Stimulated activated CD8-positive, alpha-beta memory T cell treated with anti-CD3 and anti-CD28 coated beads, Interleukin-4, amount 100 ng/mL, for 1 hour (primary cell): ENCODE measurements at places on chromosomes 1 and 21.

DNA sequence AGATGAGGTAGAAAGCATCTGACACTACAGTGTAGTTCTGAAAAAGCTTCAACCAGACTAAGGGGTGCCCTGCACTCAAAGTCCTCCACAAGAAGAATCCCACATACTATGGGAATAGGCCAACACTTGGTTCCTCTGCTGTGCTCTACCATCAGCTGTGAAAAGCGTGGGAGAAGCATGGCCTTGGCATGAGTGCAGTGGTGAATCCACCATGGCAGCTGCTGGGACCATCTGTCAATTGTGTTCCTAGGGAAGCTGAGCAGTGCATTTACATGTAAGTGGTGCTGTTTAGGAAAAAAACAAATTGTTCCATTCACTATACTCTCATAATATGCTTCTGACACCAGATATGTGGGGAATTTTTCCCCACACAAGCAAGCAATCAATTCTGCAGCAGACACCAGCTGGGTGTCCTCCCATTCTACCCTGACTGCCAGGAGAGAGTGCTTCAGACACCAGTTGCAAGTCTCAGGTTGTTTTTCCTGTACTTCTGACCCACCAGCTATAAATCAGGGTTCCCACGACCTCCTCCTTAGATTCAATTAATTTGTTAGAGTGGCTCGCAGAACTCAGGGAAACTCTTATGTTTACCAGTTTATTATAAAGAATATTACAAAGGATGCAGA lies 230.8 kb upstream of the CHRM3 start:
- no peak for DNase-seq

GRCh38 chr1:155513300-155513916 lies 49.2 kb downstream of the ASH1L start:
- no peak for DNase-seq

DNA sequence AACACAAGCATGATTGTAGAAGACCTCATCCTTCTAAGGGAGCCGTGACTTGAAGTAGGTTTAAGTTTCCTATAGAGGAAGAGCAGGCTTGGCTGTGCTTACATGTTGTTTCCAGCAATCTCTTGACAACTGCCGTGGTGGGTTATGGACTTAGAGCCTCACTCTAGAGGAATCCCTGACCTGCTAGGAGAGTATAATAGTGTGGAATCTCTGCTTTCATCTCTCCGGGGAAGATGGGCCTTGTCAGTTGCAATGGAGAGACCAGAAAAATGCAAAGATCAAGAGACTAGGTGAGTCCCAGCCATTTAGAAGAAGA lies 137.6 kb downstream of the MIS18A start:
- no peak for DNase-seq

DNA sequence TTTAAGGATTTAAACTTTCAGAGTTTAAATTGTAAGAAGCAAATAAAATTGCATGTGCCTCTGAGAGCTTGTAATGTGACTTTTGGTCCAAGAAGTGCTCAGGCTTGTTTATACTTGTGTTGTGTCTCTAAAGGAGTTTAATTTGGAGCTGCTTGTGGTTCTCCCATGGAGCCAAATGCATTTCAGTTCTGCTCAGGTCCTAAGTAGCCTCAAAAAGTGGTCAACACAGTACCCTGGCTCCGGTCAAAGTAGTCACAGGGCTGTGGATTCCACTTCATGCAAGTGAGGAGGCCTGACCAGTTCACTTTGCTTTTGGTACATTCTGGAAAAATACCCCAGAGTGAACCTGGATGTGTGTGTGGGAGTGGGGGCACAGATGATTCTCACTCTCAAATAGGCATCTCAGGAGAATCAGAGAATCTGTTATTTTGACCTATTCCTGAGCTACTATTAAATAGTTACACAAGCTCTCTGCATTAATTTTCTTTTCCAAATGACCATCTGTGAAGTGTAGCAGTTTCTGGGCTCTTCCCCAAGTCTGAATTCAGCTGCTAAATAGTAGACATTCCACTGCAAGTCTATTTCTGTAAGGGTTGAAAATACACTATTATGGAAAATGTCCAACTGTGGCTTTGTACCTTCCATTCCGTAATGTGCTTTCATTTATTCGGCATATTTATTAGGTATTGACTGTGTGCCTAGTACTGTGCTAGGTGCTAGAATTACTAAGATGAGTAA lies 31.7 kb upstream of the AGO1 start:
- DNase-seq = no peak

GRCh38 chr1:43689289-43689688 lies 18.0 kb upstream of the ST3GAL3 start:
- no peak for DNase-seq

- DNase-seq = no peak
Observed at GRCh38 chr1:156113282-156113950, 1.1 kb upstream of the LMNA start.

GRCh38 chr1:10629091-10629815 lies 154.5 kb downstream of the PEX14 start:
- DNase-seq = no peak

DNA sequence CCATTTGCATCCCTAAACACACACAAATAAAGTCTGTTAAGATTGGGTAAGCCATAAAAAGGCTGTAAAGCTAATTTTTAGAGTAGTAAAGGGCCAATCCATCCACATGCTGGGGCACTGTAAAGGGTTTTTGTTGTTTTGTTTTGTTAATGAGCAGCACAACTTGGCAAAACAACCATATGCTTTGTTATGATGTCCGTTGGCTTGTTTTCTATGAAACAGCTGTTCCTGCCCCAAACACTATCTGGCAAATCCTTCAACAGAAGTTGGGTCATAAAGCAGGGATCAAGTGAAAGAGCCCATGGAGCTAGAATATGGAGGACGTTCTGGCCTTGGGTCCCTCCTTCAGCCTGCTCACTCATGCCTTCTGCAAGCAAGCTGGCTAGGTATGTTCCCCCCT lies 183.6 kb downstream of the APP start:
- no peak for DNase-seq

GRCh38 chr1:185257950-185258208 lies 59.2 kb downstream of the IVNS1ABP start:
- DNase-seq = no peak
